ENCODE measurements at places on chromosomes 3 and 15.

DNA sequence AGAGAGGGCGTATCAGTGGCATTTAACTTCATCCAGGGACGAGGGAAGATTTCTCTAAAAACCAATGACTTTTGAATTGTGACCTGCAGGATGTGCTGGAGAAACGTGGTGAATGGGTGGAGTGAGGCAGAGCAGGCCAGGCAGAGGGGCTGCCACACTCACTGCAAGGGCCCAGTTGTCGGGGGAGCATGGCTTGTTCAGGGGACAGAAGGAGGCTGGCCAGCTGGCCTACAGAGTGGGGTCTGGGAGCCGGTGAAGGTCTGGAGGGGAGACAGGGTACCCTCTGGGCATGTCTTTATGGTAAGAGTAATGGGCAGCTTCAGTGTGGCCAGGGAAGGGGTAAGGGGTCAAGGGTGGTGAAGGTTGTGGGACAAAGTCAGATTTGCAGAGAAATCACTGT is 225.2 kb upstream of the RGMA start:
- DNase-seq, result no peak

- DNase-seq, result no peak
Observed at GRCh38 chr15:69666441-69666882, 213.8 kb downstream of the RPLP1 start.

DNA sequence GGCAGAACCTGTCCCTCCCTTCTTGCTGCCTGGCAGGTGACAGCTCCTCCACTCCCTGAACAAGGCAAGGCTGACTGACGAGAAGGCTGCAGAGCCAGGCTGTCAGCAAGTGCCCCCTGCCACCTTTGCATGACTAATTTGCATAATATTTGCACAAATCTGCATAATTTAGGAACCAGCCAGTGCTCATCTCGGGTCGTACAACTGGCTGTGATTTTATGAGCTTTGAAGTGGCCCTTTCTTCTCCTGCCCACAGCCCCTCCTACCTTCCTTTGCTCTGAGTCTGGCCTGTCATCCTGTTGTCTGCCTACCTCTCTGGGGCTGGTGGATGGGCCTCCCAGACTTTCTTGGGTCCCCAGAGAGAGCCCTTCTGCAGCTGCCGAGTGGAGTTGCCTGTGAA is 58.9 kb downstream of the LINGO1 start:
- no peak for DNase-seq

DNA sequence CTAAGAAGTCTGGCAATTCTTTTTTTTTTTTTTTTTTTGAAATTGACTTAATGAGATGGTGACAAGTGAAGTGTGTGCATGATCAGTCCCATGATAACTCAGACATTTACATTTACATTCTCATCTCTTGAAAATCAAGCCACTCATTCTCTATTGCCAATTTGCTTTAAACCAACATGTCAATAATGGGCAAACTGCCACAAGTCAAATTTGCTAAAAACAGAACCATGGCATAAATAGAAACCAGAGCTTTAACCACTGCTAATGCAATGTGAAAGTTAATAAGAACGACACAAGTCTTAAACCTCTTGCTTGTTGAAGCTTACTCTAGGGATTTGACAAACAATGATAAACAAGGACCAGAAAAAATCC is 12.0 kb upstream of the COL8A1 start:
- no peak for DNase-seq

- DNase-seq, result no peak
Observed at GRCh38 chr3:53144446-53144845, 14.2 kb upstream of the RFT1 start.

Data from GM04504 (cell line).